ENCODE measurements at places on chromosomes 1 and 21.

GRCh38 chr1:197062692-197063091 lies 4.4 kb downstream of the F13B start:
- DNase-seq = no peak

- DNase-seq = no peak
Measured at GRCh38 chr1:82893712-82894470, 1093.2 kb downstream of the ADGRL2 start.

DNA sequence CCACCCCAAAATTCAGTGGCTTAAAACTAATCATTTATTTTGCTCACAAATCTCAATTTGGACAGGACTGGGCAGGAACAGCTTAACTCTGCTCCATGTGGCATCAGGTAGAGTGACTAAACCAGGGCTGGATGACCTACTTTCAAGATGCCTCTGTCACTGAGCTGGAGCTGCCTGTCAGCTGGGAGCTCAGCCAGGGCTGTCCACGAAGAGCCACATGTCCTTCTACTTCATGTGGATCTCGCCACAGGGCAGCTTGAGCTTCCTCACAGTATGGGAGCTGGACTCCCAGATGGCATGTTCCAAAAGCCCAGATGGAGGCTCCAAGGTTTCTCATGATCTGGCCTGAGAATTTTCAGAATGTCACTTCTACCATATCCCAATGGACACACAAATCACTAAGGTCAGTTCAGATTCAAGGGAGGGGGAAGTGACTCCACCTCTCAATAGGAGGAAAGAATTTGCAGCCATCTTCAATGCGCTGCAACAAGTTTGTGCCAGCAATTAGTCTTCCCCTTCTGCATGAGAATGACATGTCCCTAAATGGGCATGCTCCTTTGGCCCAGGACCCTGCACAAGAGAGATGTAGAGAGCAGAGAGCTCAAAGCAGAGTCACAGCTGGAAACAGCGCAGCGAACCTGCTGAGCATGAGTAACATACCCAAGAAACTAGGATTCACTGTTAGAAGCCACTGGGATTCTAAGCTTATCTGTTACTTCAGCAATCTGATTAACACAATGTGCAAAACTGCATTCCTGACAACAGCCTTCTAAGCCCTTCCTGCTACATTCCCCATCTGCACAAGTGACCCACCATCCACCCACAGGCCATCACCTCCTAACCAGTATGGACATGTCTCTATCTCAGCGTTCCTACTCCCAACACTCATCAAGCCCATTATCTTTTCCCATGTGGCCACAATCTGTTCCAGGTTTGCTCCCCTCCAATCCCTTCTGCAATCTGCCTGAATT lies 17.0 kb downstream of the HLCS start:
- DNase-seq = no peak

DNA sequence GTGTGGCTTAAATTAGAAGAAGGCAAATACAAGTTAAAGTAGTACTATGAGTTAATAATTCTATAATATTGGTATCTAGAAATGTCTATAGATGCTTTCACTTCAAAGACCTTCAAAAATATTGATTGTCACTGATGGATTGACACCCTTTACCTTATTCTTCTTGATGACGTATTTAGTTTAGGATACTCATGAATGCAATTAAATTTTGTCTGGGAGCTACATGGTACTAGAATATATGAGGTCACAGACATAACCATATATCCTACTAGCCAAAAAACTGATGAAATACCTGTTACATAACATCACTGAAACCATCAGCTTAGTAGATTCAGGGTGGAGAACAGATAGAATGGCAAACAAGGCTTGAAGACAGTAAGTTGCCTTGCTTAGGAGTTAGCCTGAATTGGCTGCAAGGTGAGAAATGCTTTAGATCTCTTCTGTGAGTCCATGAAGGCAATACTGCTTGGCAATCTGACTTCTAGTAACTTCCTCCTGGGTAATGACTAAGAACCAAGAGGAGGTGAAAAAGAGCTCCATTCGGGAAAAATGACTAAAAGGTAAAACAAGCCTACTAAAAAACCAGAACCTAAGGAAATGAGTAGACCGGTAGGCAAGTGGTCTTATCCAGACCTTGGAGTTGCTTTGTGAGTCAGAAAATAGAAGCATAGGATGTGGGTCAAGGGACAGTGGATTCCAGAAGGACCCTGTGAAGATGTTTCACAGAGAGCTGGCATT lies 16.9 kb upstream of the ARHGAP29 start:
- DNase-seq = no peak

DNA sequence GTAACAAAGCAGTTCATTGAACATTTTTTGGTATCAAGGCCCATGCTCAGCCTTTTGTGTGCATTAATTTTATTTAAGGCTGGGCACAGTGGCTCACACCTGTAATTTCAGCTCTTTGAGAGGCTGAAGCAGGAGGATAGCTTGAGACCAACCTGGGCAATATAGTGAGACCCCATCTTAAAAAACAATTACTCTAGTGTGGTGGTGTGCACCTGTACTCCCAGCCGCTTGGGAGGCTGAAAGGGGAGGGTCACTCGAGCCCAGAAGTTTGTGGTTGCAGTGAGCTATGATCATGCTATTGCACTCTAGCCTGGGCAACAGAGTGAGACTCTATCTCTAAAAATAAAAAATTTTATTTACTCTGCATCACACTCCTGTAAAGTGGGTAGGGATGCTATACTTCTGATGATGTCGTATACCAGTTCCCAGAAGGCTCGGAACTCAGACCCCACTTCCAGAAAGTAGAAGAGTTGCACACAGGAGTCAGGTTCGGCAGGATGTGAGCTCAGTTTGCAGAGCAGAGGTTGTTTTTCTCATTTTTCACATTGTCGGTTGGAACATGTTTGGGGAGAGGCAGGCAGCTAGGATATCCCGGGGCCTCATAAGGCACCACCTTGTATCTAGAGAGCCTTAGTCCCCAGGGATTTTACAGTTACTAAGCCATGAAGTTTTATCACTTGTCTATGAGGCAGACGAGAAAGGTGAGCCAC lies 144.6 kb downstream of the GALNT2 start:
- no peak for DNase-seq

DNA sequence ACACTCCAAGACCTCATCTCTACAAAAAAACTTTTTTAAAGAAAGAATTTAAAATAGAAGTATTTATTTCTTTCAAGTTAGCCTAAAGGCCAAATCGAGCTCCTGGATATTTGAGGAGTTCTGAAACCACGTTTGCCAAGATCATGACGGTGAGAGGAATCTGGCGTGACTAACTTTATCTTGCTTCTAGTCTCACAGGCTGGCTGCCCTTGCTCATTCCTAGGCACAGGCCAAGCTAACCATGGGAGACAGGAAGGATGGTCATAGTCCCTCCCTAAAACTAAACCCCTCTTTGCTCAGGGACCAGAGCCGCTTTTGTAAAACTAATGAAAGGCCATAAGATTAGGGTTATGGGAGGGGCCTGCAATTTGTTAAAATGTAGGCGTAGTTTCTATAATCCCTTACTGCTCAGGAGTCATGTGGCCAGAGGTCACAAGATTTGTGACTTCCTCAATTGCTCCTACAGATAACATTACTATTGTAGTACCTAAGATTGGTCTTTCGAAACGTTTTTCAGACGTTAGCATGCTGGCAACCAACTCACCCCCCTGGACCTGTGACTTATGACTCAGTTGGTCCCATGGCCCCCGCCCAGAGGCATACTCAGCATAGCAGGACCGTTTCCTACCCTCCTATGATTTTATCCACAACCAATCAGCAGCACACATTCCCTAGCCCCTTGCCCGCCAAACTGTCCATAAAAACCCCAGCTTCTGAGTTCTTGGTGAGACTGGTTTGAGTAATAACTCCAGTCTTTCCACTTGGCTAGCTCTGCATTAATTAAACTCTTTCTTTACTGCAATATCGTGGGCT lies 425.0 kb downstream of the SMYD3 start:
- no peak for DNase-seq

DNA sequence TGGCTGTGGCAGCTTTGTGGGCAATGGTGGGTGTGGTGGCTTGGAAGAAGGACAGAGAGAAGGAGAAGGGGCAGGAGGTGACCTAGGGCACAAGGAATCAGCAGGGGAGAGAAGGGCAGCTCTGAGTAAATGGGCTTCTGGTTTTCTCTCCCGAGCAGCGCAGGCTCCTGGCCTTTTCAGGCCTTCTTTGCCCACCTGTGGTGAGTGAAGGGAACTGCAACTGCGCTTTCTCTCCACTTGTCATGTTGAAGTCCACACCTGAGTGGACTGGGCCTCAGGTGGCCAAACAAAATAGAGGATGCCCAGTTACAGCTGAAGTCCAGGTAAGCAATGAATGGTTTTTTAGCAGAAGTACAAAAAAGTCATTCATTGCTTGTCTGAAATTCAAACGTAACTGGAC lies 29.4 kb upstream of the KCNA10 start:
- no peak for DNase-seq

DNA sequence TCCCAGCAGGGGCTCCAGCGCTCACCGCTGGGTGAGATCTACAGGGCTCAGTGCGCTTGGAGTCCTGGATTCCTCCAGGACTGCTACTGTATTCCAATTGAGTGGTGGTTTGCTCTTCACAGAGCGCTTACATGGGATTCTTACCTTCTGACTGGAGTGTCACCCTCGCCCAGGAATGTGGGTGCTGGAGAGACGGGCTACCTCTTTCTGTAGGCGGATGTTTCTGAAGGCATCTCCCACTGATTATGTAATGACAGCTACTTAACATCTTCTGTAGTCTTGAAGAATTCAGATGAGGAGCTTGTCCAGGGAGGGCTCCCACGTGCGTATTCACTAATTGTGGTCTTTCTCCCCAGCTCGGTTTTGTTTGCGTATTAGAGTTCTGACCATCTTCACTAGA lies 154.2 kb downstream of the DYRK1A start:
- no peak for DNase-seq

GRCh38 chr1:111139324-111139955 lies 453 bp downstream of the DRAM2 start:
- peak; percentile 37 for DNase-seq

DNA sequence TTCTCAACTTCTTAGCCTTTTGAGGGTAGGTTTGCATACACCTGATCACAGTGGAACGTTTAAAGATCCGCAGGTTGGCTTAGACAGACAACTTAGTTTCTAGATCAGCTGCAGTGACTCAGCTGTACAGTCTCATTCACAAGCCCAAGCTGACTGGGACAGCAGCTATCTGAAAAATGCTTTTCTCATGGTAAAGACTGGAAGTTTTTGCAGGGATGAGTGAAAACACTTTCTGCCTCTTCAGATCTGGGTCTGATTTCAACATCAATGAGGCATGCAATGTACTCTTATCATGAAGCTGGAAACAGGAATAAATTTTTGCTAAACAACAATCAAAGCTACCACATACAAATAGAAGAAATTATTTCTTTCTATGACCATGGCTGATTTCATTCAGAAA lies 61.1 kb upstream of the PTBP2 start:
- no peak for DNase-seq

DNA sequence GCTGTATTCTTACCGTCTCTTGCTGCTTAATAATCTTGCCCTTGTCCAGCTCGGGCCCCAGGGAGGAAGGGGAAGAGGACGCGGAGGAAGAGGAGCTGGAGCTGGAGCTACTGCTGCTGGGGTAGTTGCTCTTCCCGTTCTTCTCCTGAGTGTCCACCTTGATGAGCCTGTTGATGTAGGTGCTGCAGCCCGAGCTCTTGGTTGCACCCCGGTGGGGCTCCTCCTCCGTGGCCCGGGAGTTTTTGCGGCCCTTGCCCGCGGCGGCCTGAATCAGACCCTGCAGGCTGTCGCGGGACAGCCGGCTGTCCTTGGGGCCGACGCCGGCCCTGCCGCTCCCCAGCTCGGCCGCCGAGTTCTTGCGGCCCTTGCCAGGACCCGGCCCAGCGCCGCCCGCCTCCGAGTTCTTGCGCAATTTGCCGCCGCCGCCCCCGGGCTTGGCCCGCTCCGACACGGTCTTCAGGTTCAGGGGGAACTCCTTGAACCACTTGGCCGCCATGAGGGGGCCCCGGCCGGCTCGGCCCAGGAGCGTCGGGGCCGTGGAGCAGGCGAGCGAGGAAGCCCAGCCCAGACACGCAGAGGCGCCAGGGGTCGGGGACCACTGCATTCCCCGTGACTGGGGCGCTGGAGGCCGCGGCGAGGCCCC lies 475 bp upstream of the TDRD10 start:
- DNase-seq = peak; percentile 2

DNA sequence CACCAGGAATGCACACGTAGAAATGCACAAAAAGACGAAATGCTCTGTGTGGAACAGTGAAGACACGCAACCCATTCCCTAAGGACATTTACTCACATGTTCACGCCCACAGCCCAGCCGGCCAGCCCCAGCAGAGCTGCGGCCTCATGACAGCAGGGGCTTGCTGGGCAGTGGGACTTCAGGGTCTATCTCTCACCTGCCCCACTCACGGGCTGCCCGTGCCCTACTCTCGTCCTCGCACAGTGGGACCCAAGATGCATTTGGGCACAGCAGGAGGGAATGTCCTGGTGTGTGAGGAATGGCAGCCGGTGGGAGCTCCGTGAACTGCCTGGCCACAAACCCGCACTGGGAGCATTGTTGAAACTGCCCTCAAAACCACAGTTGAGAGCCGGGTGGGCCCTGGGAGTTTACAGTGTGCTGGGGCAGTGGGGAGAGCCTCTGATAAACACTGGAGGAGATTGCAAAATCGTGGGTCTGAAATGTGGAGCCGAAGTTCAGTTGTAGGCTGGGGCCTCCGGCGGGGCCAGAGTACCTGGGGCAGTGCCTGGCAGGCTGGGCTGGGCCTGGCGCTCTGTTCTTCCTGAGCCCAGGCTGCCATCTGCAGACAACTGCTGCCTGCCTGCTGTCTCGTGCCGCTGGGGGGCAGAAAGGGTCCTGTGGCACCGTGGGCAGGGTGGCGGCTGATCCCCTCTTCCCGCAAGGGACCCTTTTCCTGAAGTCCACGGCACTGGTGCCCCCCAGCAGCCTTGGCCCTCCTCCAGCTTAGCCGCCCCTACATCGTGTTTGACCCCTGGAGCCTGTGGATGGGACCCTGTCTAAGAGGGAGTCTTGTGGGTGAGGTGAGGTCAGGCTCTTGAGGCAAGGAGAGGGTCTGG lies 20.7 kb upstream of the POFUT2 start:
- DNase-seq = no peak

GRCh38 chr21:37855647-37856625 lies 60.3 kb downstream of the KCNJ6 start:
- DNase-seq = no peak

DNA sequence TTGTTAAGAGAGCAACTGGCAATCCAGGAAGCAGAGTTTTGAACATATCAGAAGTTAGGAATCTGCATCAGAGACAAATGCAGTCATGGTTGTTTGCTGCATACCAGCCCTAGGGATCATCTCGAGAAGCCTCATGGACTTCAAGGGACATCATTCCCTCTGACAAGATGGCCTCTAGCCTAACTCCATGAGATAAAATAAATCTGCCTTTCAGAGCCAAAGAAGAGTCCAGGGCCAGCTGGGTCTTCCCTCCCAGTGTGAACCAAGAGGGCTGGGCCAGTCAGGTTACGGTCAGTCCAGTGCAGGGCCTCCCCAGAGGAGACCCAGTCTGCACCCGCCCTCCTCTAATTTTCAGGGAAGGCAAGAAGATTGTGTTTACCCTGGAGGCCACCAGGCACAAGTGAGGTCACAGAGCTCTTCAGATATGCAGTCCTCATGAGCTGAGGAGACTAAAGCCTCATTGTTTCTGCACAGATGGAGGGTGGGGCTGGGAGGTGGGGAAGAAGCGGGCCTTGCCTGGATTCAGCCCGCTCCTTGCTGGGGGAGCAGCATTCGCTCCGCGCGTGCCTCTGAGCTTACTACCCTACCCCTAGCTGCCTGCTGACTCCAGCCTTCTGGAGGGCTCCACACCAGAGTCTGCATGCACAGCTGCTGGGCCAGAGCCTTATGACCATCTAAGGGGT lies 52.8 kb downstream of the CAPN2 start:
- no peak for DNase-seq
